ENCODE measurements at places on chromosomes 7 and 10. TPM values are rescaled to one million over a fixed set of nuclear protein-coding genes. Genes with fewer than 3 reads are reported as not detected.

The HKDC1 gene
- total RNA-seq = not detected

The VWDE gene
- 0.11 TPM for total RNA-seq

The TMEM72 gene
- not detected for total RNA-seq

The SKIDA1 gene
- total RNA-seq = 0.83 TPM

The PDE1C gene
- 2.9 TPM for total RNA-seq

The SEPTIN7 gene
- 228 TPM for total RNA-seq

The IRF5 gene
- 1.5 TPM for total RNA-seq

The GHRHR gene
- not detected for total RNA-seq

The C10orf71 gene
- not detected for total RNA-seq

The FEZF1 gene
- not detected for total RNA-seq

The IKZF5 gene
- 10.3 TPM for total RNA-seq

The NOC3L gene
- total RNA-seq = 19.8 TPM

The OR2A42 gene
- total RNA-seq = not detected

The ABCC2 gene
- 1.7 TPM for total RNA-seq

The PNLIPRP3 gene
- total RNA-seq = not detected

The ZNF92 gene
- total RNA-seq = 9.2 TPM

The C10orf143 gene
- total RNA-seq = 0.44 TPM

The MORN4 gene
- total RNA-seq = 12.2 TPM

The ITPRID1 gene
- not detected for total RNA-seq

The TECTB gene
- not detected for total RNA-seq

The KLF14 gene
- total RNA-seq = not detected

The PRRT4 gene
- not detected for total RNA-seq

The PIK3AP1 gene
- not detected for total RNA-seq

The MUC3A gene
- total RNA-seq = not detected

The ARMS2 gene
- not detected for total RNA-seq

The TDRD1 gene
- not detected for total RNA-seq

The NEUROD6 gene
- total RNA-seq = not detected

The CXCL12 gene
- total RNA-seq = 1.4 TPM
